Immature natural killer cell (primary cell): ENCODE measurements at places on chromosomes 2 and 18.

GRCh38 chr18:62878305-62878704, 163.0 kb downstream of the PHLPP1 start:
- DNase-seq, result no peak

DNA sequence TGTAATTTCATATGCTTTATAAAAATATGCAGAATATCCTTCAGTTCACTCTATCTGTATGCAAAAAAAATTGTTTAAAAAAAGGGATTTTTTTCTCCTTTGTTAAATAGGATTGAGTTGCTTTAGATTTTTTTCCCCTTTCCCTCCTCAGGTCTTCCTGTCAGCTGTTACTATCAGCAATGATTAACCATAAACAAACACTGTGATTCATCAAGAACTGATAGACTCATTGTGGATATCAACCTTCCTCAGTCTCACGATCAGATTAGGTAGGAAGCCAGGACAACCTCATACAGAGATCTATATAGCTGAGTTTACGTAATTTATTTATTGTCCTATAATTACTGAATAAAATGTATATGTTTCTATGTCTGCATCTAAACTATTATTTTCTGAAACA, 2136.2 kb upstream of the CELF4 start:
- DNase-seq, result no peak

GRCh38 chr18:8835521-8835953, 130.2 kb downstream of the MTCL1 start:
- DNase-seq, result no peak

GRCh38 chr2:175275539-175275938, 94.0 kb upstream of the ATP5MC3 start:
- DNase-seq, result no peak

- DNase-seq, result no peak
Observed at GRCh38 chr2:170848587-170848986, 31.9 kb downstream of the GAD1 start.

GRCh38 chr2:128241896-128242295, 76.8 kb downstream of the HS6ST1 start:
- DNase-seq, result no peak

- DNase-seq, result no peak
Observed at GRCh38 chr2:26861610-26862224, 13.8 kb downstream of the DPYSL5 start.

DNA sequence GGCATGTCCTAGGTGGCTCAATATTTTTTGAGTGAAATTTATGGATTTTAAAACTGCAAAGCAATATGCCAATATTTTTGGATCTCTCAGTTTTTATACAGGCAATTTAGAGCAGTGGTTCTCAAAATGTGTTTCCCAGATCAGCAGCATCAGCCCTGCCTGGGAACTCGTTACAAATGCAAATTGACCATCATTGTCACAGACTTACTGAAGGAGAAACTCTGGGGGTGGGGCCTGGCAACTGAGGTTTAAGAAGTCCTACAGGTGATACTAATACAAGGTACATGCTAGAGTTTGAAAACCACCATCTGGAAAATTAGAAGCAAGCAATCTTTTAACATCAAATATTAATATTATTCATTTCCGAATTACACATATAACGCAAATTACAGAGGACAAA, 215.6 kb upstream of the PID1 start:
- DNase-seq, result no peak

DNA sequence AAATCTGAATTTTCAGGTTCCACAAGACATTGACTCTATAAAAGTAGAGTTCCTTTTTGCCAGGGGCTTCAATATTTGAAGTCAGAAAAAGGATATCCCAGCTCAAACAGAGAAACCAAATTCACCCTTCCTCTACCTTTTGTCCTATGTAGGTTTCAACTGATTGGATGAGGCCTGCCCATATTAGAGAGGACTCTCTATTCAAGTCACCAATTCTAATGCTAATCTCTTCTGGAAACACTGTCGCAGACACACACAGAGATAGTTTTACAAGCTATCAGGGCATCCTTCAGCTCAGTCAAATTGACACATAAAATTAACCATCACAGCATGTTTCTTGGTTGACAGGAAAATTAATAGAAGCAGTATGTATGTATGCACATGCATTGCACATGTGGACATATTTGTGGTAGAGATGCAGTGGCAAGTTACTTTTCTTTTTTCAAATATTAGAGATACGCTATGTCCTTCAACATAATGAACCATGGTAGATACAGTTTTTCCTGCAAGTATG, 207.1 kb downstream of the RAD51AP2 start:
- DNase-seq, result no peak

- DNase-seq, result no peak
Observed at GRCh38 chr2:207206011-207206410, 40.3 kb upstream of the KLF7 start.

- no peak for DNase-seq
Observed at GRCh38 chr2:74290066-74290465, 53.1 kb downstream of the SLC4A5 start.

DNA sequence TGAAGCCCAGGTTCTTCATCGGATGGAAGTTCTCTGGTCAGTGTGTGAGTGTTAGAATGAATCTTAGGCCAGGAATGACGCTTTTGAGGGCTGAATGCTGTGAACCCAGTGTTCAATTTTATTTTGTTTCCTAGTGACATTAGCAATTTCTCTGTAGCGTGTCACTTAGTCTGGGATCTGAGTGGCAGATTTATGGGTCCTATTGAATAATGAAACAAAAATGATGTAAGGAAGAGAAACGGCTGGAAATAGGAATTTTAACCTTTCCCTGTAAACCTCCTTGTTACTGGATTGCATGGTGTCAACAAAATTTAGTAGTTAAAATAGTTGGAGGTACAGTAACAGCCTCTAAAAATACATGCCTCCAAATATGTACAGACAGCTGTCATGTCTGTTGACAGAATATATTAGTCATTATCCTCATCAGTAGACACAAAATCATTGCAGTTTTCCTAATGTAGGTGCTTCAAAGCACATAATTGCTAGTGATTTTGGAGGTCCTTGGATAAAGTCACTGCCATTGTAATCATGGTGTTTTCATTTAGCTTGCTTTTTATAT, 223.8 kb upstream of the SPRED2 start:
- DNase-seq, result no peak

DNA sequence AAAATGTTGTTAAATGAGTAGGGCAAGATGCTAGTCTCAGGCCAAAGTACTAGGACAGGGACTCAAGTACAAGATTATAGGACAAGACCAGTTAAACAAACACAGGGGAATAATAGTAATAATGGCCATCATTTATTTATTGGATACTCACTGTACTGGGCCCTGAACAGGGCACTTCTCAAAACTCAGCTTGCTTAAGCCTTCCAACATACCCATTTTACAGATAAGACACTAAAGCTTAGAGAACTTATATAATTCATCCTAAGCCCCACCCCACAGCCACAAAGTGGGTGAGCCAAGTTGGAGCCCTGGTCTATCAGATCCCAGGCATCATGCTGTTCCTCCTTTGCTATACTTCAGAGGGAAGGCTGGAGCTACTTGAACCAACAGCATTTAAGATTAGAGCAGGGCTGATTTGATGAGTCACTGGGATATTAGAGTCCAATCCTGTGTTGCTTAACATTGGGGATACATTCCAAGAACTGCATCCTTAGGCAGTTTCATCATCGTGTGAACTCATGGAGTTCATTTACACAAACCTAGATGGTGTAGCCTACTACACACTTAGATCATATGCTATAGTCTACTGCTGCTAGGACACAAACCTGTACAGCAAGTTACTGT, 153.6 kb downstream of the MTCL1 start:
- DNase-seq, result no peak

- DNase-seq, result no peak
Observed at GRCh38 chr2:135600915-135601314, 69.6 kb downstream of the R3HDM1 start.

GRCh38 chr2:10863837-10864236, 47.9 kb upstream of the KCNF1 start:
- DNase-seq, result peak; percentile 53

GRCh38 chr2:117058366-117058765, 756.1 kb upstream of the DDX18 start:
- no peak for DNase-seq

DNA sequence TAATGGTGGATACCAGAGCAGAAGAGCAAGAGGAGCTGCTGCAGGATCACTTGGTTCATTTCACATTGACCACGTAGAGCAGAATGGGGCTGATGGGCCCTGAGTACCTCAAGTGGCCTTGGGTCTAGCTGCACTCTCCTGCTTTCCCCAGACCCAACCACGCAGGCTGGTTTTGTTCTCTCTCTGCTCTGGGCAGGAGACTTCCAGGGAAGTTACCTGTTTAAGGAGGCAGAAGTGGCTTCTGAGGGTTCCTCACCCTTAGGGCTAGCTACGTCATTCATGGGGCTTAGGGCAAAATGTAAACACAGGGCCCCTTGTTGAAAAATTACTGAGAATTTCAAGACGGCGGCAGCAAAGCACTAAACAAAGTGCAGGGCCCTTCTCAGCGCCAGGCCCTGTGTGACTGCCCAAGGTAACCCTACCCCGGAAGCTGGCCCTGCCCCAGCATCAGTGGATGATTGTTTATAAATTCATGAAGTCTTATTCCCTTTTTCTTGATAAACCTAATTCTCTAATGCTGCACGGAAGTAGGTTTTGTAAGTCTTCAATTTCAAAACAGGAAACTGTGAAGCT, 75.9 kb downstream of the TMEM182 start:
- DNase-seq, result no peak

GRCh38 chr18:44320619-44321460, 359.8 kb upstream of the SETBP1 start:
- no peak for DNase-seq

- DNase-seq, result no peak
Observed at GRCh38 chr2:515441-516127, 161.6 kb downstream of the TMEM18 start.

- no peak for DNase-seq
Observed at GRCh38 chr2:170206805-170207407, 29.0 kb downstream of the MYO3B start.

- no peak for DNase-seq
Observed at GRCh38 chr2:212915121-212915782, 236.2 kb downstream of the IKZF2 start.

DNA sequence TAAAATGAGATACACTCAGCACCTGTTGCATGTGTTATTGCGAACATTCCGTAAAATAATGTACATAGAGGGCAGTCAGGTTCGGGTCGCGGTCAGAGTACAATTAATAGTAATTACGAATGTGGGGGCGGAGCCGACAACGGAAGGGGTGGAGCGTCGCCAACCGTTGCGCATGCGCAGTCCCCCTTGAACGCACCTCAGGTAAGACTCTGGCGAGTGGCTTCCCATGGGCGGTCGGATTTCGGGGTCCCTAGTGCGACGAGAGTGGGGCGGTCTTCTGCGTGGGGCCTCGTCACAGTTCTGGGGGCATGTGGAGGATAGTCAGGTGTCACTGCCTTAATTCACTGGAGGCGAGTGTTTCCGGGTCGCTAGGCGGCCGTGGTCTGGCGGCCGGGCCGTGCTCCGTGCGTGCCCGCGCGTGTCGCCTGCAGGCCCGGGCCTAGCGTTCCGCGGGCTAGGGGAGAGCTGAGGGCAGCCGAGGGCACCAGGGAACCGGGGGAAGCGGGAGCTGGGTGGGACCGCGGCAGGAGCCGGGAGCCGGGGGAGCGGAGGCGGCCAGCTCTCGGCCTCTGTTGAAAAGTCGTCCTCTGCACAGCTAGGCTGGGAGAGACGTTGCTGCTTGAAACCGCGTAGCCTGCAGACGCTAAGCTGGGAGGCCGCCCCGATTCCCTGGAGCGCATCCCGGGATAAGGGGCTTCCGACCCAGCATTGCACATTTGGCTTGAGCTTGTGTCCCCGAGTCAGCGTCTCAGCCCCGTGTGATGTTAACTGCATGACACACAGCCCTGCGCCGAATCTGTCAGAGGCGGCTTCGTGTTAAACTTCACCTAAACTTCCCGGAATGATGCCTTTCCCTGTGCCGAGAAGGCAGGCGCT, at the start of gene CEBPZOS:
Gene CEBPZOS (plus strand): TSS at position 177 of the 876 bp plus-strand sequence. CDS start 3,209 bp downstream, outside the sequence.
- peak; percentile 91 for DNase-seq

DNA sequence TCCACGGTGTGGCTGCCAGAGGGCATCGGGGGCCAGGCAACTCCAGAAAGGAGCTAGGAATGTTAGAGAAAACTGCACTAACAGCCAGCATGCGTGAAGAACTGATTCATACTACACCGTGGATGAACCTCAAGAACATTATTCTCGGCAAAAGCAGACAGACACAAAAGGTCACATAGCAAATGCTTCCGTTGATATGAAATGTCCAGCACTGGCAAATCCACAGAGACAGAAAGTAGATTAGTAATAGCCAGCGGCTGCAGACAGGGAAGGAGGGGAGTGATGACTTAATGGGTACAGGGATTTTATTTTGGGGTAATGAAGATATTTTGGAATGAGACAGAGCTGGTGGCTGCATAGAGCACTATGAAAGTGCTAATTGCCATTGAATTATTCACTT, 37.4 kb downstream of the SCTR start:
- no peak for DNase-seq

DNA sequence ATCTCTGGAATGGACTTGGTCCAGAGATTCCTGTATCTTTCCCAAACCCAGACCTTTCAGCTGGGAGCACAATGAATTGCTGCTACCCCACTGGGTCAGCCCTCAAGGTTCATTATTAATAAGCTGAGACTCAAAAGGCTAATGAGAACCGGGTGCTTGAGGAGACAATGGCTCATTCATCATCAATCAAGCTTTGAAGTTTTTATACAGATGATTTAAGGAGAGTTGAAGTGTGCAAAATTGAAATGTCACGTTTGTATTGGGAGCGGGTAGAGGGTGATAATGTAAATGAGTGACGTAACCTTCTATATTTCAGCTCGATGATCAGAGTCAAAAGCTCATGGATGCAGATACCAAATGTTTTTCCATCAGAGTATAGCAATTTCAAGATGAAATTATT, 744.9 kb downstream of the ERBB4 start:
- no peak for DNase-seq

DNA sequence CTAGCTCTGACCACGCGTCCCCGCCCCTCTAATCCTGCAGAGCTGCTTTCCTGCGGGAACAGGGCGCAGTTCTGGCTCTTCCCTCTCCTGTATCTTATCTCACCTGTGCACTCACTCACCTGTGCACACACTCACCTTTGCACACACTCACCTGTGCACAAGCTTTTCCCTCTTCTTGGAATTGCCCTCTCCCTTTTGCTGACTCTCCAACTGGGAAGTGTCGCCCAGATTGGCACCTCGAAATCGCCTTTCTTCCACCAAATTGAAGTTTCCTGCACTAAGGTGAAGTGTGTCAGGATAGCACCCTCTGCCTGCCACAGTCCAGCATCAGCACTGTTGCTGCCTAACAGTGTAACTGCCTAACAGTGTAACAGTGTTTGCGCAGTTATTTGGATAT, 566 bp upstream of the CMPK2 start:
- peak; percentile 23 for DNase-seq

DNA sequence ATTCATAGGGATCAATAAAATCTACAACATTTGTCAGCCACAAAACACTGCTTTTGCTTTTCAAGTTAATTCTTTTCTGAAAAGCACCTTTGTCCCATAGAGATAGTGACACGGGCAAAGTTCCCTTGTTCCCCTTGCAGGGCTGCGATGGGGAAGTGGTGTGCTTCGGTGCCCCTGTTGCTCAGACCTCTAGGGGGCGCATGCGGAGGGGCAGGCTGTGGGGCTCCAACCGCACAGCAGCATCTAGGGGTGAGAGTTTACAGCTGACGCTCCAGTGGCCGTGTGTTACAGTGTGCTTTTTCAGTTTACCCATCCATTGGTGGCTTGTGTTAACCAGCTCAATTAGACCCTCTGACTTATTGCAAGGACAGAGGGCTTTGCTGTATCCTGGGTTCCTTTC, 1432.2 kb upstream of the ACVR2A start:
- no peak for DNase-seq
